NCI-H510A treated with DMSO at 0.1 percent for 48 hours (cell line): ENCODE measurements at places on chromosomes 16 and 17.

GRCh38 chr16:85606904-85607303 is 6.2 kb upstream of the GSE1 start:
- DNase-seq: peak; percentile 34

- no peak for DNase-seq
Observed at GRCh38 chr16:89785523-89786155, 30.8 kb downstream of the FANCA start.

DNA sequence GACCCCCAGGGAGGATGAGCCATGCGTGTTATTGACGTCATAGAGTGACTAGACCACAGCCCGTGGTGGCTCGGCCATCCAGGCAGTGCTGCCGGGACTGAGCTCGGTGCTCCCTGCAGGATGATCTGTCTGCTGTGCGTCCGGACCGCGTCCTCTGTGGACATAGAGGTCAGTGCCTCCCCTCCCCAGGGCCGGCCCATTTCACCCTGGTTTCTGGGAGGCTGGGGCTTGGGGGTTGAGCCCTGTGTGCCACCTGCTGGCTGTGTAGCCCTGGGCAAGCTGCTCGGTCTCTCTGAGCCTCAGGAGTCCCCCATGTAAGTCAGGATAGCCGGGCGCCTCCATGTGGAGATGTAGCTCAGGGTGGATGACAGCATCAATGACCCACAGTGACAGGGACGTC is 8.3 kb downstream of the TSC2 start:
- DNase-seq: no peak

- DNase-seq: no peak
Observed at GRCh38 chr17:61205931-61206330, 193.7 kb upstream of the TBX2 start.

- peak; percentile 58 for DNase-seq
Observed at GRCh38 chr17:336110-337021, 16.2 kb downstream of the RPH3AL start.

DNA sequence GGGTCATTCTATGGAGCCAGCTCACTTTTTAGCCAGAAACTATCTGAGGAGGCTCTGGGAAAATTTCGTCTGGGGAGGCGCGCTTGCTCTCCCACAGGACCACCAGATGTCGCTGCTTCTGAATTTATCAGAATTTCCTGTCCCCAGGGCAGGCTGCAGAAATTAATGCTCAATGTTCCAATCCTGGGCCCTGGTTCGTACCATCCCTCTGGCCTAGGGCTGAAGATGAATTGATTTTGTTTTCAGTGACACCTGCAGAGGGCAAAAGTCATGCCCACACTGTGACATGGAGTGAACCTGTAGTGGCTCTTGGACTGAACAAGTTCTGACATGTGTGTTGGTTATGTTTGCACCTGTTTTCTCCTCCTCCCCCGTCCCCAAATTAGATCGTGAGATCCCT is 482.6 kb downstream of the NPIPA7 start:
- peak; percentile 98 for DNase-seq

GRCh38 chr17:79361873-79362771 is 248.7 kb downstream of the RBFOX3 start:
- no peak for DNase-seq

DNA sequence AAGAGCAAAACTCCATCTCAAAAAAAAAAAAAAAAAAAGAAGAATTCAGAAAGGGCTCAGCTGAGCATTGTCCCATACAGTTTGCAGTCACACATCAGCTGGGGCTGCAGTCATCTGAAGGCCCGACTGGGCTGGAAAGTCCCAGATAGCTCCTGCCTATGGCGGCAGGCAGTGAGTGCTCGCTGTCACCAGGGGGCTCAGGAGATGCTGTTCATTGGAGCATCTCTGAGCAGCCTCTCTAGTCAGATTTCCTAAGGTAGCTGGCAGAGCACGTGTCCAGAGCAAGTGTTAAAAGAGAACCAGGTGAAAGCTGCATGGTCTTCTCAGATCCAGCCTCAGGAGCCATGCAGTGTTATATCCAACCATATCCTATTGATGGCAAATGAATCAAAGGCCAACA is 75.8 kb downstream of the WSCD1 start:
- no peak for DNase-seq

GRCh38 chr16:47732122-47732521 is 271.0 kb downstream of the PHKB start:
- no peak for DNase-seq

DNA sequence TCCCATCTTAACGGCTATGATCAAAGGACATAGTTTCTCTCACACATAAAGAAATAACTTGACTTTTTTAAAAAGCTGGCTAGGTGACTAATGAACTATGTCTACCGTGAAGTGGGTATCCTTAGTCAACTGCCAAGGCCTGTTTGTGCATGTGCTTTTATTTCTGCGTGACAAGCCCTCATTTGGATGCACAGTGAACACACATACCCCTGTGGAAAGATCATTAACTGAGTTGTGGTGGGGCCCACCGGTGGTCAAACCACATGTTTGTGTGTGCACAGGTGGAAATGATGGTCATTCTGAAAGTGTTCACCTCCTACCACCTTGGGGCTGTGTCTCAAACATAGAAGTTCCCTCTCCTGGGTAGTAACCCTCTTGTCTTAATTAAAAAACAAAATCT is 256.1 kb upstream of the SALL1 start:
- DNase-seq: no peak

- no peak for DNase-seq
Observed at GRCh38 chr16:57179215-57179828, 6.5 kb downstream of the PSME3IP1 start.

DNA sequence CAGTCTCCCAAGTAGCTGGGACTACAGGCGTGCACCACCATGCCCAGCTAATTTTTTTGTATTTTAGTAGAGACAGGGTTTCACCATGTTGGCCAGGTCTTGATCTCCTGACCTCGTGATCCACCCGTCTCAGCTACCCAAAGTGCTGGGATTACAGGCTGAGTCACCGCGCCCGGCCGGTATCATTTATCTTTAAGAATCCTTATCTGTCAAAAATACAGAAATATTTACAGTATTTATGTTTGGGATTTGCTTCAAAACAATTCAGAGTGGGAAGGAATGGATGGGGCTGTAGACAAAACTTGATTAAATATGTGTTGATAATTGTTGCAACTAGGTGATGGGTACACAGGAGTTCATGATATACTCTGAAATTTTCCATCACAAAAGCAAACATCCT is 2.9 kb downstream of the BECN1 start:
- DNase-seq: no peak

GRCh38 chr17:47804461-47804860 is 17.1 kb downstream of the OSBPL7 start:
- no peak for DNase-seq

DNA sequence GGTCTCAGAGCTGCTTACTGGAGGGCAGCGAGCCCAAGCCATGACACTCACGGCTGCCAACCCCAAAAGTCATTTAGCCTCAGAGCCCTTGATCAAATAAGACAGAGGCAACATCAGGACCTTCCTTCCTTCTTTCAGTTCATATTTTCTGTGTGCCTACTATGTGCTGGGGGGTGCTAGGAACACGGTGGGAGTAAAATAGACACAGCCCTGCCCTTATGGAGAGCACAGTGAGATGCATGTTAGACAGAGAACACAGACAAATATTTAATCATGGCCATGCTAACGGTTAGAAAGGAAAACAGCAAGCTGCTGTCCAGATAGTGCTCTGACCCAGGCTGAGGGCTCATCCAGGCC is 4.5 kb upstream of the BRD7 start:
- DNase-seq: no peak

DNA sequence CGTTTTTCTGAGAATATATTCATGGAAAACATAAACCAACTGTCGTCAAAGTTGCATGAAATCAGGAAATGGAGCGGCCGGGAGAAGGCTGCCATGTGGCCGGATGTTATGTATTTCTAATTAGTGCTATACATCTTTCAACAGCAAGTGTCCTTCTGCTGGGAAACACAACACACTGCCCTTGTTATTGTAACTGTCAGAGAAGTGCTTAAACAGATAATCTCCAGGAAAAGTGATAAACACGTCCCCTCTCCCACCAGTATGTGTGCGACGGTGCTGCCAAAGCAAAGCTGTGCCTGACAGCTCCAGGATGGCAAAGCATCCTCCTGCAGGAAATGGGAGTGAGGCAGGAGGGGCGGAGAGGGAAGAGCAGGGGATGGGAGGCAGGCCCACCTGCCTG is 111.8 kb downstream of the SMG6 start:
- DNase-seq: no peak

GRCh38 chr17:15662681-15663080 is 21.4 kb downstream of the TRIM16 start:
- no peak for DNase-seq

DNA sequence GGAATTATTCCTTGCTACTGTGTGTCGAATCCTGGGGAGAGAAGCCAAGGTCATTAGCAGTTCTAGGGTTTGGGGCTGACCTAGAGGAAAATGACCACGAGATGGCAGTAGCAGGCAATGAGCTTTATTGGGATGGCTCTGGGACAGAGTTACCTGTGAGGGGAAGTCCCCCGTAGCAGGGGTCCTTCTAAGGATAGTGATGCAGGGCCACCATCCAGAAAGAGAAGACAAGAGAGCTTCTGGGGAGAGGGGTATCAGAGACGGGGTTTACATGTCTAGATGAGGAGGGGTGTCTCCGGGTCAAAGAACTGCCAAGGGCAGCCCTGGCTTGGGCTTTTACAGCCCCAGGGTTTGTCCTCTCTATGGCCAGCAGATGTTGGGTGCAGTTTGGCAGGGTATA is 6.4 kb upstream of the GGT6 start:
- DNase-seq: peak; percentile 60

GRCh38 chr16:83363521-83363920 is 444.3 kb upstream of the HSBP1 start:
- DNase-seq: no peak

GRCh38 chr16:88854306-88855111 is 2.2 kb downstream of the GALNS start:
- no peak for DNase-seq

DNA sequence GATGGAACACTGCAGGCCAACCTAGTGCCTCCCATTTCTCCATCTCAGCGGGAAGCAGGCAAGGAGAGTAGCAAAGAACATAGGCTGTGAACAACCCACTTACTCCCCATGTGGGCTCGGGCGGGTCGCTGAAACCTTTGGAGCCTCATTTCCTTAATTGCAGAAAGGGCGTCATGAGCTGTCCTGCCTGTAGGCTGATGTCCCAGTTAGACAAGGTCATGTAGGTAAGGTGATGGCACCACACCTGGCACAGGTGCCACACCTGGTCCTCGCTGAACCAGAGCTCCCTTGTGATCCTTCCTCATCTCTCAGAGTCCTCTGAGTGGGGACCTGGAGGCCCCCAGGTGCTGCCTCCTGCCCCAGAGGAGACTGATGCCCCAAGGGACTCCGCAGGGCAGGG is 22.9 kb downstream of the ABCC3 start:
- DNase-seq: no peak

GRCh38 chr17:16406742-16407674 is 8.4 kb upstream of the TRPV2 start:
- DNase-seq: no peak

DNA sequence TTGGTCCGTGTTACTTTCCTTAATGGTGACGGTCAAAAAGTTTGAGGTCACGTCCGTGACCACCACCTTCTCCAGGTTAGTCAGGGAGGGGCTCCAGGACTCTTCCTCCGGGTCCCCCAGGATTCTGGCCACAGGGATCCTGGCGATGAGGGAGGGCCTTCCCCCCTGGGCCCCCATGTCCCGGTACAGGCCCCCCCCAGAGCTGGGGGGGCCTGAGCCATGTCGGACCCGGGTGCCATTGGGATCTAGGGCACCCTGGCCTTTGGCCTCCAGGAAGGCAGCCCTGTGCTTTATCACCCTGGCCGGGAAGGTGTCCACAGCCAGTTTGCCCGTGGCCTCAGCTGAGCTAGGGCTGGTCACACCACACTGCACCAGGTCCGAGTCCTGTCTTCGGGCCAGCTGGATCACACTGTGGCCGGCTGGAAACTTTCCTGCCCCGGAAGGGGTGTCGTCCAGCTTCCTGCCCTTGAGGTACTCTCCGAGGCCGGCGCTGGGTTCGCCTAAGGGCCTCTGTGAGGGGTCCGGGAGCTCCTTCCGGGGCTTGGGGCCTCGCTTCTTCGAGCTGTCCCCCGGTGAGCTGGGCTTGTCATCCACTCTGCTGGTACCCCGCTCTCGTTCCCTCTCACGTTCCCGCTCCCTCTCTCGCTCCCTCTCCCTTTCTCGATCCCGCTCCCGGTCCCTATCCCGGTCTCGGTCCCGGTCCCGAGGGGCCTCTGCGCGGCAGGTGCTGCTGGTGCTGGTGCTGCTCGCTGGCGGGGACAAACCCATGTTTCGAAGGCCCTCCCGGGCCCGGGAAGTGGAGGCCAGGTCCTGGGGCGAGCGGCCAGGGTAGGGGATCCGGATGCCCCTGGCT is 2.0 kb downstream of the CBX8 start:
- no peak for DNase-seq

DNA sequence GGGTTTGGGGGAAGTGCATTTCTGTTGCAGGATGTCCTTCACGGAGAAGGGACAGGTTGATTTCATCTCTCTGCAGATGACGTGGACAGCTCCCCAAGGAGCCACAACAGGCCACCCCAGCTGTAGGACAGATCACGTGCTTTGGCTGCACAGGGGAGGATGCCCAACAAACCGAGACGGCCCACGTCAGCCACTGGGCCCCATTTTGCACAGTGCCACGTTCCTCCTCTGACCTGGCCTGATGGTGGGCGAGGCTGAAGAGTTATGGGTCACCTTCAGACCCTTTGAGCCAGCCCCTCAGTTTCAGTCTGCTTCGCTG is 9.0 kb upstream of the RHBDL3 start:
- DNase-seq: no peak

- DNase-seq: no peak
Observed at GRCh38 chr16:2710021-2710710, 9.9 kb downstream of the PRSS27 start.

GRCh38 chr17:48663134-48663924 is 37.2 kb upstream of the HOXB9 start:
- peak; percentile 27 for DNase-seq

DNA sequence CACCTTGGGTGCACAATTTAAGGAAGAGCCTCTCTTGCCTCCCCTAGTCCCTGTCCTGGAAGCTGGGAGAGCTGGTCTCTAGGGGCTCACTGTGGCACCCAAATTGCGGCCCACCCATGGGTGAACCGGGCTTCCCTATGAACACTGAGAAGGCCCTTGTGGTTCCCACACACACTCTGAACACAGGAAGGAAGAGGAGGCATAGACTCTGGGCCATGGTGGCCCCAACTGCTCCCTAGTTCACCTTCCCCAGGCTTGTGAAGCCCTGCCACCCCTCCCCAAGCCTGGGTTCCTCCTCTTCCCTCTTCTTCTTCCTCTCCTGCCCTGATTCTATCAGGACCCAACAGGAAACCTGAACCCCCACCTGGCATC is 10.5 kb downstream of the SREBF1 start:
- no peak for DNase-seq
